GF-D8 (cell line): ENCODE measurements at places on chromosomes 7 and 10.

DNA sequence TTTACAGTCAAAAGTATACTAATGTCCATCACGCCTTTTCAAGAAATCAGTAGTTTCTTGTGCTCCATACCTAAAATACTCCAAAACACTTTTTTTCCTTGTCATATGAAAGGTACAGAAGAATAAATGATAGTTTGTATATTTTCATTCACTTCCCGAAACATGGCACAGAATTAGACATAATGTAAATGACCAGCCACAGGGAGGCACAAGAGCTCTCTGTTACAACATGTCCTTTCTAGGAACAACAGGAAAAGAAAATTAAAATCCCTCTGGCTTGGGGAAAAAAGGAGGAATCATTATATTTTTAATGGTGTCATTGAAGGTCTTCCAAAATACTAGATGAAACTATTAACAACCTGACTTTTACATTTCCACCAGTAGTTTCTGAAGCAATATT is 331.2 kb downstream of the ACTR3B start:
- DNase-seq = no peak

- DNase-seq = no peak
Observed at GRCh38 chr7:139739863-139740597, 37.8 kb downstream of the HIPK2 start.

DNA sequence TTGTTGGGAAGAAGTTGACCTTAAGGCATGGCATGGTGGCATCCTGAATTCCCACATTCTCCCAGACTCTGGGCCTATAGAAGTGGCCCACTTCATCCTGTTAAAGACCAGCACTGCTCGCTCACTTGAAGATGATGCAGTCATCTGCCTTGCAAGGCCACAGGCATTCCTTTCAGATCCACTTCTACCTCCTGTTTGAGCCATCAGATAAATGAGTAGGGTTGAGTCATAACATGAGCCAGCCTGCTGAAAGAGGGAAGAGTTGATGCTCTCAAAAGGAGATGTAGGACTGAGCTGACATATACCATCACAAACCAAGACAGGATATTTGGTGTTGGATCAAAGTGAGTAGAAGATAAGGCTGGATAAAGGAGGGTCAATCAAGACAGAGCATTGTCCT is 1.5 kb upstream of the EBLN1 start:
- no peak for DNase-seq

GRCh38 chr10:78047314-78047891 is 13.7 kb downstream of the RPS24 start:
- DNase-seq = no peak

- no peak for DNase-seq
Observed at GRCh38 chr10:60536529-60537114, 146.9 kb upstream of the ANK3 start.

GRCh38 chr10:33111488-33112051 is 153.5 kb upstream of the ITGB1 start:
- DNase-seq = no peak

DNA sequence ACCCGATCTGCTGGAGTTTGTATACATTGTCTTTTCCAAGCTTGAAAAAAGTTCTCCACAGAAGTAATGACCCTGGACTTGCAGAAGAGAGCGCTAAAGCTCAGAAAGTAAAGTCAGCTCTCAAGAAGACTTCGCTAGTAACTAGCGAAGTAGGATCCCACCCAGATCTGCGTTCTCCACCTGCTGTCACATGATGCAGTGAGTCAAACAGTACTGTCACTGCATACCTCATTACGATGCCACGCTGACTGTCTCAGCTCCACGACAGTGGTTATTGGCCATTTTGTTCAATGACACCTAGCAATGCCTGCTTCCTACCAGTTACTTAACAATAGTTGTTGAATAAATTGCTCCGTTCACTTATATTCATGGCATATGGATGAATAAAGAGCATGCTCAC is 29.7 kb upstream of the SEC61G start:
- DNase-seq = peak; percentile 11

- peak; percentile 36 for DNase-seq
Observed at GRCh38 chr7:142469696-142470543, 212.1 kb upstream of the PRSS58 start.

DNA sequence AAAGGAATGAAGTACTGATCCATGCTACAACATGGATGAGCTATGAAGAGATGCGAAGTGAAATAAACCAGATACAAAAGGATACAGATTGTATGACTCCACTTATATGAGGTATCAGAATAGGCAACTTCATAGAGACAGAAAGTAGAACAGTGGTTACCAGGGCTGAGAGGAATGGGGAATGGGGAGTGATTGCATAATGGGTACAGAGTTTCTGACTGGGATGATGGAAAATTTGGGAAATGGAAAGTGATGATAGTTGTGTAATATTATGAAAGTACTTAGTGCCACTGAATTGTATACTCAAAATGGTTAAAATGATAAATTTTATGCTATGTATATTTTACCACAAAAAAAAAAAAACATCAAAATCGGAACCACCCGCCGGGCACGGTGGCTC is 3.9 kb downstream of the ATXN7L1 start:
- DNase-seq = no peak

GRCh38 chr10:81866753-81867152 is 8.2 kb upstream of the NRG3 start:
- DNase-seq = no peak

DNA sequence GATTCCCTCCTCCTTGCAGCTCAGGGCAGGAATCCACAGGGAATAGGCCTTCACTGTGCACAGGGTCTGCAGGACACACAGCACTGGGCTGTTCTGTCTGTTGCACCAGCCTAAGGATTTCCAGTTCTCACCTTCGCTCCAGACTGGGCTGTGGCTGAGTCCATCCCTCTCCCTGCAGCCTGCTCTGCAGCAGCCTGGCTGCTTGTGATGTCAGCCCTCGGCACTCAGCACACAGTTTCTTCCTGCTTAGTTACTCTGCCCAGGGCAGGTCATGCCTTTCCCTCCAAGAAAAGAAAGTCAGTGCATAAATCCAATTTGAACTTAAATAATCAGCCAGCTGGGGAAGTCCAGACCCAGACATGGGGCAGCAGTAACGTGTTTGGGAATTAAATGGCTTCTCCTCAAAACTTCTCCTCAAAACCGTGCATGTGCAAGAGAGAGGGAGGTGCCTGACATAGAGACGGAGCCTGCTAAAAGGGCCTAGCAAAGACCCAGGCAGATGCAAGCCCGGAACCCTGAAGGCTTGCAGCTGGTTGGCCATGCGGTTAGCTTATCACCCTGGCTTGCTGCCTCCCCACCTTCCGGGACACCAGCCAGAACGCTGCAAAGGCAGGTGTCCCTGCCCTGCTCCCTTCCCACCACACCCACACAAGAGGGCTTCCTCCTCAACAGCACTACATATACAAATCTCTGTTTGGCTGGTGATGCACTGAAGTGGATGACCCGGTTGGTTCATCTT is 10.9 kb upstream of the GDF2 start:
- peak; percentile 39 for DNase-seq

DNA sequence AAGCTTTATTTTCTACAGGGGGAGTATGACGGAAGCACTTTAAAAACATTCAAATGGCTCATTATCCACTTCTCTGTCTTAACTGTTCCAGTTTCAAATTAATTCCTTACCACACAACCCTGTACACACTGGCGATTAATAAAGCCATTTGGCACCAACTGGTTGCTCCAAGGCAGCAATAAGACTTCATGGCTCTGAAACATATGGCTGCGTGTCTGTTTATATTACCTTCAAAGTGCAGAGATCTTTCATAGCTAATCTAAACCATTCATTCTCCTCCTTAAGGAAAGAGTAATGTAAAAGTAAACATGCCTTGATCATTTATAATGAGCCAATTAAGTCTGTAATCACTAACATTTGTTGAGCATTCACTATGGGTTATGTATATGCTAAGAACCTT is 325.7 kb downstream of the PARD3 start:
- DNase-seq = no peak

DNA sequence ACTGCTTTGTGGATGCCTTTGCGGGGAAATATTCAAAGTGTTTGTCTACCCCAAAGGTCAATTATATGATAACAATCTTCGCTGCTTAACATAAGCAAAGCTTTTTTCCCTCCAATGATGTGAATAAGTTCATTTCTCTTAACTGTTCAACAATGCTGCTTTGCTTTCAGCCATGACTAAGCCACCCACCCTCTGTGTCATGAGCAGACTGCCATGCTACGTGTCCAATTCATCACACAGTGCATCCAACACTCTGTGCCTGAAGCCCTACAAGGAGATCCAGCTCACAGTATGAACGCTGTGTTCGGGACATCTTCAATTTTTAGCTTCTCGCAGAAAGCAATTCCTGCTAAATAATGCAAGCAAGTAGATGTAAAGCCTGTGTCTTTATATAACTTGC is 5.7 kb upstream of the TAS2R40 start:
- DNase-seq = no peak

- no peak for DNase-seq
Observed at GRCh38 chr7:8263048-8263447, 1.1 kb upstream of the ICA1 start.

DNA sequence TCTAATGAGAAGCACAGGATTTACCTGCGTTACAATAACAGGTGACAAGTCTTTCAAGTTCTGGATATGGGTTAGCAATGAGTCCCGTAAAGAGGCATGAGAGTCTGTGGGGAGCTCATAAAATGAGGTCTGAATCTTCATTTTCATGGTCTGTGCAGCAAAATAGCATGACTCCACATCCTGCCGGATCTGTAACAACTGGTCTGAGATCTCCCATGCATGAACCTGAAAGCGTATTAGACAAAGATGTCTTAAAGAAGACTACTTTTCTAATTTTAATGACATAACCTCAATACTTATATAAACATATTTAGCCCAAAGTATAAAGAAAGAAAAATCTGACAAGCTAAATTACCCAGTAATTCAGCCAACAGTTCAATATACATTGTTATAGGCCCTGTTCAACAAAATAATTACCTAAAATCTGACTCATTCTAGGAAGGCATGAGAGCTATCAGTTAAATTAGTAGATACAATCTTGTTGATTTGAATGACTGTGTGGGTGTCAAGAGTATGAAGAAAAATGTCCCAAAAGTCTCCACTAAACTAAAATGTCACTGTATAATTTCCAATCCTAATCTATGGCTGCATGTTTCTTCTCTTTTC is 36.9 kb downstream of the TNPO3 start:
- no peak for DNase-seq

DNA sequence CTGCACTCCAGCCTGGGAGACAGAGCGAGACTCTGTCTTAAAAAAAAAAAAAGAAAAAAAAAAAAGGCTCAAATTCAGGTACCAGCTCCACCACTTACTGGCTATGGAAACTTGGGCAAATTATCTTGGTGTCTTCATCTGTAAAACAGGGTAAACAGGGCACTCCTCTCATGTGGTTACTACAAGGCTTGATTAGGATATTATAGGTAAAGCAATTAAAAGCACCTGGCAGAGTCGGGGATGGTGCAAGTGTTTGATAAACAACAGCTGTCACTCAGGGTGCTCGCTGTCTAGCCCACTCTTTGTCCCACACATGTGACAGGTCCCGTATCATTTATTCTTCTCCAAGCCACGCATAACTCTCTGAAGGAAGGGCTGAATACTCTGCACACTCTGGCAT is 96.9 kb downstream of the SORBS1 start:
- DNase-seq = no peak

DNA sequence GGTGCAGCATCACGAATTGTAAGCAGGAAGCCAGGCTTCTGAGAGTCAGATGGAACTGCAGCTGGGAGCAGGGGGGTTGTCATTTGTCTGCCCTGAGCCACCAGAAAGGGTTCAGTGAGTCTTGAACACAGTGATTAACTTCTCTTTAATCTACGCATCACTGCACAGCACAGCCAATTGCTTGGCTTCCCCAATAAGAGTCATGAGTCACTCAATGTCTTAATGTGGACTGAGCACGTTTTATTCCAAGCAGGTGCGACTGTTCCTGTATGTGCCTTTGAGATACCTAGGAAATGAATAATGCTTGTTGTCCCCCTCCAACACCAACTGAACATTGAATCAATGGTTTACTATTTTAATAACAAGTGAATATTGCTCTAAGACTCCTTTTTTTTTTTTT is 26.0 kb upstream of the PLEKHA1 start:
- no peak for DNase-seq

DNA sequence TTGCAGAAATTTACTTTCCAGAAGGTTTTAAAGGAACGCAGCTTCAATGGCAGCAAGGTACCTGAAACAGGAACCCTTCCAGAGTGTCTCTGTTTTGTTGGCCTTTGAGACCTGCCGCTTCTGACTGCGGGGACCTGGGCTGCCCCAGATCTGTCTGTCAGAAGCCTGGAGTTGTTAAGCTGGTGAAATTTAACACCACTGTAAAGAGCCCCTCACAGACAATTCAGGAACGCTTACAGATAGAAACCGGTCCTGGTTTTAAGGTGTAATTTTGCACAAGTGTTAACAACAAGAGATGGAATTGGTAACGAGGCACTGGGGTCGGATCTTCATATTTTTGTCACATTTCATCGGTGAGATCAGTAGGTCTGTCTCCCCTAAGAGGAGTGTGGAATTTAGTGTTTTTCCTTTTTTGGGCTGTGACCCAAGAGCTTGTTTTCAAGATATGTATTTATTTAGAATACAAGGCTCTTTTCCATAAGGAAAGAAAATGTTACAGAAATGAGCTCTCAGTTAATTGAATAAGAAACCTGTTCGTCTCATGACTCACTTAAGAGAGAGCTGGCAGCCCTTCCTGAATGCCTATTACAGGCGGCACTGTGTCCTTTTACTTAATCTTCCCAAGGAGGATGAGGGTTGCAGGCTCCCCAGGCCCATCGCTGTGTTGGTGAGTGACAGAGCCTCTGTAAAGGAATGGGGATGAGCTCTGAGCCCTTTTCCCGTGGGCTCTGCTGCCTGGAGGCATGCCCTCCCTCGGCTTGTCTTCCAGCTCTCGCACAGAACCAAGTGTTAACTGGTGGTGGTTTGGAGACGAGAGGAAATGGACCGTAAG is 168.7 kb downstream of the CUX1 start:
- no peak for DNase-seq

GRCh38 chr7:135257790-135258189 is 24.2 kb downstream of the STRA8 start:
- DNase-seq = no peak

GRCh38 chr7:125127304-125127703 is 197.7 kb upstream of the POT1 start:
- no peak for DNase-seq

- DNase-seq = no peak
Observed at GRCh38 chr10:15451137-15452094, 80.3 kb upstream of the FAM171A1 start.

DNA sequence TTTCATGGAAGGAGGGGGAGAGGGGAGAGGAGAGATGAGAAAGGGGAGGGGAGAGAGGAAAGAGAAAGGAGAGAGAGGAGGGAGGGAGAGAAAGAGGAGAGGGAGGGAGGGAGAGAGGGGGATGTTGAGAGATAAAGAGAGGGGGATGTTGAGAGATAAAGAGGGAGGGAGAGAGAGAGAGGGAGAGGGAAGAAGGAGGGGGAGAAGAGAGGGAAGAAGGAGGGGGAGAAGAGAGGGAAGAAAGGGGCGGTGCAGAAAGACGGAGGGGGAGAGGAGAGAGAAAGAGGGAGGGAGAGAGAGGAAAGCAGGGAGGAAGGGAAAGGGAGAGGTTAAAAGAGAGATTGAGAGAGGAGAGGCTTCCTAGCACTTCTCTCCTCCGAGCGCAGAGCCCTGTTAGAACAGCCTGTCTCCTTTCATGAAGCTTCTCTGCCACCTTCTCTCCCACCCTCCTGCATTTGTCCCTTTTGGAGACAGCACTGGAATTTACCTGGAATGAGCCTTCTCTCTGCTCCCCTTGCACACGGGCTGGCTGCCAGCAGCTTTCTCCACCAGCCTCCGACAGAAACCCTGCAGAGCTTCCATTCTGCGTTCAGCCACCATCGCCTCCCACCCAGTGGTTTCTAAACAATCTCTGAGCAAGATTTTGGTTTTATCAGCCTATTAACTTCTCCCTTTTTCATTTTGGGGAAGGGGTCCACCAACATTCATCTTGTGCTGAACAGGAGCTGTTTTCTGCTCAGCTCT is 74.0 kb upstream of the CARD11 start:
- no peak for DNase-seq

- DNase-seq = no peak
Observed at GRCh38 chr10:99555371-99555770, 22.6 kb downstream of the NKX2-3 start.
